Vein endothelial cell (primary cell): ENCODE measurements at places on chromosomes 2 and 18. TPM values are rescaled to one million over a fixed set of nuclear protein-coding genes. Genes with fewer than 3 reads are reported as not detected.

Gene HOXD12
- not detected in 2 replicates for total RNA-seq

Gene THSD7B
- total RNA-seq: under 0.01 TPM in 1 of 2 replicates, not detected in the other

Gene DOK6
- total RNA-seq: under 0.01 and 0.57 TPM in 2 replicates

Gene IFIH1
- 5.9 and 7.7 TPM in 2 replicates for total RNA-seq

Gene KLHL30
- not detected in 2 replicates for total RNA-seq

Gene SERPINB7
- total RNA-seq: not detected in 2 replicates

Gene LMAN2L
- total RNA-seq: 12.7 and 14.5 TPM in 2 replicates

Gene GULP1
- 22.2 and 26.4 TPM in 2 replicates for total RNA-seq

Gene MPP4
- 7.5 and 17.1 TPM in 2 replicates for total RNA-seq

Gene LIMS4
- total RNA-seq: 65.4 and 111 TPM in 2 replicates

Gene AKAIN1
- not detected in 2 replicates for total RNA-seq

Gene RALB
- 100 and 160 TPM in 2 replicates for total RNA-seq

Gene ARID5A
- total RNA-seq: 15.8 and 20.9 TPM in 2 replicates

Gene RPRM
- not detected in 2 replicates for total RNA-seq

Gene CRYGD
- total RNA-seq: not detected in 2 replicates

Gene REG1B
- not detected in 2 replicates for total RNA-seq

Gene CCDC121
- 2.6 and 3.1 TPM in 2 replicates for total RNA-seq

Gene GGCX
- total RNA-seq: 40.2 and 43.5 TPM in 2 replicates

Gene REG3A
- not detected in 2 replicates for total RNA-seq

Gene POTEJ
- total RNA-seq: 0.19 and 0.65 TPM in 2 replicates

Gene DNAJC5G
- 0.19 and 0.98 TPM in 2 replicates for total RNA-seq

Gene SNED1
- total RNA-seq: 37.2 and 59.8 TPM in 2 replicates

Gene CHRNG
- total RNA-seq: not detected in 2 replicates

Gene CFC1
- total RNA-seq: not detected in 2 replicates
